ENCODE measurements at places on chromosomes 6 and 20. TPM values are rescaled to one million over a fixed set of nuclear protein-coding genes. Genes with fewer than 3 reads are reported as not detected.

- no peak for ATAC-seq
Observed at GRCh38 chr6:128209771-128210170, 308.9 kb upstream of the THEMIS start.

DNA sequence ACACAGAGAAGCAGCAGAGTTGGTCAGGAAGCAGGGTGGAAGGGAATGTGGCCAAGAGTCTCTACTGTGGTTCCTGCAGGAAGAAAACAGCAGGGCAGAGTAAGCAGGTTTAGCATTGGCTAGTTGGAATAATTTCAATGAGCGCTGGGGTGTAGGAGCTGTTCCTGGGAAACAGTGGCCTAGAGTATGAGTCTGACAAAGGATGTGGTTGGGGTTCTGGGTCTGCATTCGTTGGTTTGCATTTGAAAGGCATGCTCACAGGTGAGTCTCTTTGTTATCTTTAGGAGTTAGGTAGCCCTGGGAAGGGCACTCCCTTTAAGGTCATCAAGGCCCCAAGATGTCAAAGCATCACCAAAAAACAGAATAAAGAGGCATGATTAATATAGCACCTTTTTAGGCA, 911.6 kb upstream of the SLC35B3 start:
- no peak for ATAC-seq

DNA sequence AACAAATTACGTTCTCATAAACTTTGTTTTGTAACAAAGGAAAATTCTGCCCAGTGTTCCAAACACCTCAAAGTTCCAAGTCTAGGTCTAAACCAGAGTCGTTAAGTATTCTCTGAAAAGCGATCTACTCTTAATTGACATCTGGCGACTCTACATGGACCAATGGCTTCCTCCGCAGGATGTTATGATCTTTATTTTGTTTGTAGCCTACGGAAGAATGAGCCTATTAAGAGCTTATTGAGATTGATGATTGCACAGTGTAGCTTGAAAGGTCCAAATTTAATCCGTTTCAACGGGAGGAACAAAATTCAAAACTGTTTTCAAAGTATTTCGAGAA, 61.1 kb downstream of the FAM217A start:
- no peak for ATAC-seq

The HUS1B gene
- 0.41 TPM for total RNA-seq

The TULP1 gene
- total RNA-seq: not detected

Measured in motor neuron (in vitro differentiated cells).